ENCODE measurements at places on chromosomes 12 and 14. TPM values are rescaled to one million over a fixed set of nuclear protein-coding genes. Genes with fewer than 3 reads are reported as not detected.

- peak; percentile 91 for DNase-seq
Observed at GRCh38 chr12:65169320-65170208, at the start of gene LEMD3. Gene LEMD3, plus strand, starts transcription at chr12:65169583. Its CDS starts 14 bp downstream, at chr12:65169597.

DNA sequence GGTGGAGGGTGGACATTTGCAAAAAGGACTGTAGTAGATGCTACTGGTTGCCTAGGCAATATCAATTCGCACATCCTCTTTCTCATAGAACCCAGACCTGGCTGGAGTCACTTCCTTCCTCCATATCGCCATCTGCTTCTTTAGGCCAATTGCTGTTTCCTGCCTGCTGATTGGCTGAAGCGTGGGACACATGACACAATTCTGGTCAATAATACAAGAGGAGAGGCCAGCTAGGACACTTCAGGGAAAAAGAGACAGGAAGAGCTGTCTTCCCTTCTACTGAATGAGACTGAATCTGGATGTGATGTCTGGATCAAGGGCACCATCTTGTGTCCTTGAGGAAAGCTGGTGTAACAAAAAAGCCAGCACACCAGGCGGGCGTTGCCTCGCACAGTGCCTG is 53.8 kb downstream of the TRPV4 start:
- DNase-seq, result no peak

Gene PTPN21
- total RNA-seq, result 0.07 TPM

Gene SLCO1A2
- not detected for total RNA-seq

DNA sequence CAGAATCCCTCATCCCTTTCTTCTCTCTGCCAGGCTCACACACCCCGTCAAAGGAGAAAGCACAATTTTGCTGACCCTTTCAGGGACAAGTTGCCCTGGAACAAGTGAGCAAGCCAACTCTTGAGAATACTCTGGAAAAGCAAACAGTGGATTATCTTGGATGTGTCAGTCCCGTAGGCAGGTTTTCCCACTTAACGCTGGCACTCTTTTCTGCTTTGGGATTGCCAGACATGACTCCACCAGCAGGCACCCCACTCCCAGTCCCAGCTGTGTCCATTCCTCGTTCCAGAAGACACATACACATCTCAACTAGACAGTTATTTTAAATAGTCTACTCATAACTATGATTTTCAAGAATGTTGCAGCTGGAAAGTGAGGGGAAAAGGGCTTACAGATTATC is 145.5 kb upstream of the CDKN3 start:
- no peak for DNase-seq

DNA sequence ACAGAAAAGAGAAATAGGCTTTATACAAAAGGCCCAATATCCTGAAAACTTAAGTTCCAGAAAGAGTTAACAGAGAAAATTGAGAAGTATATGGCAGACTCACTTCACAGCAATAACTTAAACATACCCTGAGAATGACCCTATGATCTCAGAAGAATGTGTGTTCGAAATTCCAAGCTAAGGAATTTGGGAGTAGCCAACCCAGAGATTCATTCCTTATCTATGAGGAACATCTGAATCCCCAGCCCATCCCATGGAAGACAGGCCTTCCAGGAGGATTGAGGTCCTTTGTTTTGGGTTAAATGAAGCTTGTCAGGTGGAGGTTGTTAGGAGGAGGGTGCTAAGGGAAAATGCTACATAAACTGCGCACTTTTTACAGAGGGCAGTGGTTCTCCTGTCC is 7.5 kb upstream of the SAV1 start:
- DNase-seq, result no peak

GRCh38 chr12:120199595-120200306 is 1.2 kb downstream of the RPLP0 start:
- DNase-seq, result no peak

GRCh38 chr12:121932176-121932536 is 13.8 kb downstream of the CFAP251 start:
- no peak for DNase-seq

Gene CCDC175
- total RNA-seq, result not detected

GRCh38 chr12:99059824-99060511 is 414.9 kb downstream of the APAF1 start:
- DNase-seq, result no peak

DNA sequence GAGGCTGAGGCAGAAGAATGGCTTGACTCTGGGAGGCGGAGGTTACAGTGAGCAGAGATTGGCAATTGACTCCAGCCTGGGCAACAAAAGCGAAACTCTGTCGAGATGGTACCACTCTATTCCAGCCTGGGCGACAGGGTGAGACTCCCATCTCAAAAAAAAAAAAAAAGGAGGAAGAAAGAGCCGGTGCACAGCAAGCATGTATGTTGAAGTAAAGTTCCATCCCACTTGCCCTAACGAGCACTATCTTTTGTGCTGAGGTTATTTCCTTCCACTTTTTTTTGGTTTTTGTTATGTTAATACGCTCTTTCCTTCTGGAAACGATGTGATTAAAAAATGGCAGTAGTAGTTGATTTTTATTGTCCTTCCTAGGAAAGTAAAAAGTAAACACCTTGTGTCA is 19.5 kb upstream of the GOLGA5 start:
- DNase-seq, result no peak

- no peak for DNase-seq
Observed at GRCh38 chr12:130622803-130623202, 93.3 kb downstream of the RIMBP2 start.

- no peak for DNase-seq
Observed at GRCh38 chr12:16088421-16088820, 177.3 kb downstream of the DERA start.

Gene DAD1
- total RNA-seq, result 228 TPM

- no peak for DNase-seq
Observed at GRCh38 chr12:6122201-6122600, 2.3 kb downstream of the VWF start.

- DNase-seq, result no peak
Observed at GRCh38 chr14:34692898-34693227, 21.5 kb downstream of the CFL2 start.

- DNase-seq, result no peak
Observed at GRCh38 chr12:104212516-104212915, 3.1 kb upstream of the TXNRD1 start.
